Activated naive CD4-positive, alpha-beta T cell treated with anti-CD3 and anti-CD28 coated beads, Interleukin-2, amount 50 U/mL, for 16 hours (primary cell): ENCODE measurements at places on chromosomes 7 and 10.

DNA sequence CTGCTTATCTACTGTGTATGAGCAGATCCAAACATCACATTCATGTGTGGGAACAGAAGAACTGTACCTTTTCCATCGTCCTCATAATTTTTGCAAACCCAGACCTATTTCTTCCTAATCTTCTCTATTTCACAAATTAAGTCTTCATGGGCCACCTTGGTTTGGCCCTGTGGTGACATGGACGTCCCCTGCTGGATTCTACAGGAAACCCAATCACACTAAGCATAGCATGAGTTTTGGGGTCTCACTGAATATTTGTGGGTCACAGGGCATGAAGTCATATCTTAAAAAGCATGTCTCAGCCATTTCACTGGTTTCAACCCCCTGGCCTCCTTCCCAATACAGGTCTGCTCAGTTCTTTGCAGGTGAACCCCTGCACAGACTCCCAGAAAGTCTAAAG lies 35.8 kb upstream of the CDCA7L start:
- DNase-seq, result no peak

DNA sequence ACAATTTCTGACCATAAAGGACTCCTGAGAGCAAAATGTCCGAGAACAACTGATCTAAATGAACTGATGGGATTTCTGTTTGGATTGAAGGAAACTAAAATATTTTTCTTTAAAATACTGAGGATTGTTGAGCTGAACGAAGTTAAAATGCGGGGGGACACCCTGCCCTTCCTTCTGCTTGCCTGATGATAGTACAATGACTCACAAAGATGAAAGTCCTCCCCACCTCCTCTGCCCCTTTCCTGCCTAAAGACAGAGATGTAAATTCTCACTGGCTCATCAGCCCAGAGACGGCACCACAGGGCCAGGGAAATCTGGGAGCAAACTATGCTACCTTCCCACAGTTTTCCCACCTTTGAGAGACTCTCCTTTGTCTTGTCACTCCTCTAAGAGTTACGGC lies 180.6 kb downstream of the PHTF2 start:
- no peak for DNase-seq

DNA sequence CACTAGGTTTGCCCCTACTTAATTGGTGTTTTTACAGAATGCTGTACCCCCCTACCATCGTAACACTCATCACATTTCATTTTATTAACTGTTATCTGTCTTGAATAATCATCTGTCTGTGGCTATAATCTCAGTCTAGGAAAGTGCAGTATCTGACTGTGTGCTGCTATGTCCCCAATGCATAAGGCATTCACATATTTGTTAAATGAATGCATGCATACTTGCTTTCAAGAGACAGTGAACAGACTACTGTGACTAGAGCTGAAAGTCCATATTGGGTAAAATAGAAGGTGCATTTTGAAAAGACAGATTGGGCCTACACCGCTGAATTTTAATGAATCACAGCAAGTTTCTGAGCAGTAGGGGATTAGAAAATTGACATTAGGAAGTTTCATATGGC lies 112.3 kb downstream of the ARHGAP12 start:
- no peak for DNase-seq

DNA sequence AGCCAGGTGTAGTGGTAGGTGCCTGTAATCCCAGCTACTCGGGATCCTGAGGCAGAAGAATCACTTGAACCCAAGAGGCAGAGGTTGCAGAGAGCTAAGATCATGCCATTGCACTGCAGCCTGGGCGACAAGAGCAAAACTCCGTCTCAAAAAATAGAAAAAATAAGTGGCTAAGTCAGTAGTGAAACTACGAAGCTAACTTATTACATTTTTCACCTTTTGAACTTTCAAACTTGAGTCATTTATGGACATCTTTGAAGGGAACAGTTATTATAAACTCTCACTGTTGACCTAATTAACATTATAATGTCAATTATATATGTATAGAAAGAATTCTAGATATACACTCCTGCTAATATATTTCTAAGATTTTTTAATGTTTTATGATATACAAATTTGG lies 541.5 kb upstream of the C7orf33 start:
- DNase-seq, result no peak

GRCh38 chr7:2613931-2614600 lies 17.7 kb upstream of the TTYH3 start:
- DNase-seq, result no peak

- DNase-seq, result no peak
Measured at GRCh38 chr10:45265996-45266395, 49.4 kb downstream of the OR13A1 start.

DNA sequence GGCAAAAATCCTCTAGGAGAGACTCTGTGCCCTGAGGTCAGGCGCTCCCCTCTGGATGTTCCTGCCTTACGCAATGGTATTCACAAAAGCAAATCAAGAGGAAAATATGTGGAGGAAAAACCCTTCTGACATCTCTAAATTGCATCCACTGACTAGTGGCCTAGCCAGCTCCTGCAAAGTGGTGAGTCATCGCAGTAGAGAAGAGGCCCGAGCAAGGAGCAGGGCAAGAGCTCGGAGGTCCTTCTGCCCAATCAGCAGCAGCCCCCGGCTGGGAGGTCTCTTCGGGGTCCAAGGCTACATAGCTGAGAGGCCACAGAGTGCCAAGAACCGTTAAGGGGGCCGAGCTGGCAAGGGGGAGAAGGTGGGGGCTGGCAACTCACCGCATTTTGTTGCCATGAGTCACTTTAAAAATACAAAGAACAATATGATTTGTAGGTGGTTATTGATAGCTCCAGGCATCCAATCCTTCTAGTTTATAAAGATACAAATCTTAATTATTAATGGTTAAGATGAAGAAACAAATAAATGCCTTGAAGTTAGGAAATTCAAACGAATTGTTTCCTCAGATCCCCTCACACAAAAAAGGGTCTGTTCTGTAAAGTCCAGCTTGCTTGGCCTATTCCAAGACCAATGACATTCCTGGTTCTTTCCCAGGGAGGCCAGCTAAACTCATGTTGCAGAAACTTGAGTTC lies 161.6 kb downstream of the PKD1L1 start:
- no peak for DNase-seq

- no peak for DNase-seq
Measured at GRCh38 chr7:4878336-4879335, 4.9 kb downstream of the RADIL start.

DNA sequence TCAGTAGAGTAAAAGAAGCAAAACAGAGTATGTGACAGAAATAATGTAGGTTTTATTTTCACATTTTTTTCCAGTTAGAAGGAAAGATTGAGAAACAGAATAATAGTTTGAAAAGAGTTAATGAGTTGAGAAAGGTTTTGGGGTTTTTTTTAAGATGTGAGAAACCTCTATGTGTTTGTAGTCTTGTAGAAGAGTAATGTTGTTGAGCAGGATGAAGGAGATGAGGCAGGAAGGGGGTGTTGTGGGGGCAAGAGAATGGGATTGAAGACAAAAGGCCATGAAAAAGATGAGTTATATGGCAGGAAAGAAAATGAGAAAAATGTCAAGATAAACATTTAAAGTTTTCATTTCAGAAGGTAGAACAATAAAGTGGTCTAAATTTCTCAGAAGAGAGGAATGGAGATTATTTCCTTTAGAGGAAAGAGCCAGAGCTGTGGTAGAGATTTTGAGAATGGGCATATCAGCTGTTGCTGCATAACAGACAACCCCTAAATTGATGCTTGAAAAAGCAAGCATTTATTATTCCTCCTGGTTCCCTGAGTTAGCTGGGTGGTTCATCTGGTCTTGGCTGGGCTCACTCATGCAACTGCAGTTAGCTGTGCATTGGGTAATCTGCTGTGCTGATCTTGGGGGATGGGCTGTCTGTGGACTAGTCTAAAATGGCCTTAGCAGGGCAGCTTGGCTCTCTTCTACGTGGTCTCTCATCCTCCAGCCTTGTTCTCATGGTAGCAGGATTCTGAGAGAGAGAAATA lies 27.1 kb downstream of the PCGF5 start:
- no peak for DNase-seq

DNA sequence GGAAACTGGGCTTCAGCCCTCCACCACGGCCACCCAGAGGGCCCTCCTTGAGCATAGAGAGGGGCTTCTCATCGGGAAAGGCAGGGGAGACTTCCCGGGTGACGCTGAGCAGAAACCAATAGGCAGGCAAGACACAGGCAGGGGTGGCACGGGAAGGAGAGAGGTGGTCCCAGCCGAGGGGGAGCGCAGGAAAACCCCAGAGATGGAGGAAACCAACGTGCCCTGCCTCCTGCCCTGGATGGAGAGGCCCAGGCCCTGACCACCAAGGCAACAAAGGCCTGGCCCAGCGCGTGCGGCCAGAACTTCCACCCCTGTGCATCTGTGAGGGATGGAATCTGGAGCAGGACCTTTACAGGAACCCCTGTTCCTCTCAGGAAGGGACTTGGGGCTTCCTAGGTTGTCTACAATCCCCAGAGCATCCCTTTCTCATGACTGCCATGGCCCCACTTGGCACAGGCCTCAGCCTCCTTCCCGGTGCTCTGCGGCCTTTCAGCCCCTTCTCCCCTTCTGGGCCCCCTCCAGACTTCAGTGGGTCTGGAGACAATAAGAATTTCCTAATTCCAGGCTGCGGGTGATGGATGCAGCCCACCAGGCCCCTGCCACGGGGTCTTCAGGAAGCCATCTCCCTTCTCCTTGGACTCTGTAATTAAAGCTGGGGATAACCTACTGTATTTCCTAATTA lies 137.0 kb upstream of the RET start:
- no peak for DNase-seq

DNA sequence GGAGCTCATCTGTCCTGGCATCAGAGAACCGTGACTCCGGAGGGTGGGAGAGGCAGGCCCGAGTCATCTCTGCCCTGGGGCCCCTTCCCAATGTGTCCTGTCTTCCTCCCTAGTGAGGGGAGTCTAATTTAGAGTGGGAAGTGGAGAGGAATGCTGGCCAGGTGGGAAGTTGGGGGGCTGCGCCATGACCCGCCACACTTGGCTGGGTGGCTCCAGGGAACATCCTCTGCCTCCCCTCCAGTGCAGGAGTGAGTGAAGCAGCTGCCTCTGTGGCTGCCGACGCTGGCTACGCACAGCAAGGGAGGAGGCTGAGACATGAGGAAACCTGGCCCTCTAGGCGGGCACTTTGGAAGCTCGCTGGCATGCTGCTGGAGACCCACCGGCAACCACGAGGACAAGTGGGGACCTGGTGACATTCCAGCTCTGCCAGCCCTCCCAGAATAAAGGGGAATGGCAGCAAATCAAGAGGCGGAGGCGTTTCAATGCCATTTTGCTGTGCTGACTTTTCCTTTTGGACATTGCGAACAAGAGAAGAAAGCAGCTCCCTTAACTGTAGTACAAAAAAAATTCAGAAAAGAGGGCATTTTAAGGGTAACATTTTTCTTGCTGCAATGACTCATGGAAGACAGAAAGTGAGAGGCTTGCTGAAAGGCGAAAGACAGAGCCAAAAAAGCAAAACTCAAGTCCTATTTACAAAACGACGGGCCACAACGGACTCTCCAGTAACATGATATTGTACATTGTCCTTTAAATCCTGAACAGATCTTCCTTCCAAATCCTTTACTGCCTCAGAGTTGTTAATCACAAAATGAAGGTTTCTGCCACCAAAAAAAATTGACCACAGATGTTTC lies 121.2 kb upstream of the PITRM1 start:
- DNase-seq, result no peak

- DNase-seq, result no peak
Measured at GRCh38 chr10:99232360-99232999, 3.2 kb downstream of the HPSE2 start.

DNA sequence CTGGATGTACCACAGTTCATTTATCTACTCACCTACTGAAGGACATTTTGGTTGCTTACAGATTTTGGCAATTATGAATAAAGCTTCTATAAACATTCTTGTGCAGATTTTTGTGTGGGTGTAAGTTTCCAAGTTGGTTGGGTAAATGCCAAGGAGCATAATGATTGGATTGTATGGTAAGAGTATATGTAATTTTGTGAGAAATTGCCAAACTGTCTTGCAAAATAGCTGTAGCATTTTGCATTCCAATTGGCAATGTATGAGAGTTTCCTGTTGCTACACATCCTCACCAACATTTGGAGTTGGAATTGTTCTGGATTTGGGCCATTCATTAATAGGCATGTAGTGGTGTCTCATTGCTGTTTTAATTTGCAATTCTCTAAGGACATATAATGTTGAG lies 33.9 kb upstream of the HYAL4 start:
- no peak for DNase-seq

DNA sequence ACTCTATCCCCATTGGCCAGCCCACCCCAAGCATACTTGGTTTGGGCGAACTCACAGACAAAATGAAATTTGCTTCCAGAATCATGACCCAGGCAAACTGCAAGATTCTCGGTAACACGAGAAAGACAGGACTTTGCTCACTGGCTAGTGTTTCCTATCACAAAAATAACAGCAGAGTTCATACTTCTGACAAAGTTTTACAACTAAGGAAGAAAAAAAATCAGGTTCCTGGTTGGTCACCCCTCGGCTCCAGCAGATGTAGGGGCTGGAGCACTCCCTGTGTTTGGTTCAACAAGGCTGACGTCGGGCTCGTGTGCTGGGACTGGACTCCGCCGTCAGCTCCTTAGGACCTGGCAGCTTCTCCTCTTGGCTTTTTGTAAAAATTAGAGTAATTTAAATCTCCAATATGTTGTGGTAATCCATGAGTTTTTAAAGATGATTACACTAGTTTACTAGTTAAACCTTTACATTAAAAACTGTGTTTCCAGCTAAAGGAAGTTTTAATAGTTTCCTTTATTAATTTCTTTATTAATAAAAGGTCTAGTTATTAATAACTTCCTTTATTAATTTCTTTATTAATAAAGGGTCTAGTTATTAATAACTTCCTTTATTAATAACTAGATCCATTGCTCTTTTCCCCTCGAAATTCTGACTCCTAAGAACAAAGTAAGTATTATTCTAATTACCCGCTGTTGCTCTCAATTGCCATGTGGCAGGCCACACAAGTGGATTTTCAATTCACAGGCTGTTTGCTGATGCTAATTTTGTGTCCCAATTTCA lies 115.6 kb upstream of the RNF32 start:
- DNase-seq, result no peak

GRCh38 chr10:35607475-35608327 lies 2.6 kb downstream of the GJD4 start:
- no peak for DNase-seq

DNA sequence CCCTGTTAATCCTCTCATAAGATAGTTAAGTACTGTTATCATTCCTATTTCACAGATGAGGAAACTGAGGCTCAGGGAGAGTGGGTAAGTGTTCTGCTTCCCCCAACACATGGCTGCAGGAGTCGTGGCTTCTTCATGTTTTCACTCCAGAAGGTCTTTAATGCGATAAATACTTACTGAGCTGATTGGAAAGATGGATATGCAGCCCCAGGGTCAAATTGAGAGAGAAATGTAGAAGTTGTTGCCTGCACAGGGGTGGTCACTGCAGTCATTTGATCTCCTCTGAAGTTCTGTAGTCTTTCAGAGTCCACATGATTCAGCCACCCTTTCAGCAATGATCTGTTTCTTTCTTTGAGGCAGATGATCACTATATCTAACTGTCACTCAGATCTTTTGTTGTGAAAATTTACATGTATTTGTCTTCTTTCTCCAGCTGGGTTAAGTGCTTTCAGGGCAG lies 29.3 kb downstream of the CRCP start:
- DNase-seq, result no peak
